Stimulated activated CD4-positive, alpha-beta T cell treated with anti-CD3 and anti-CD28 coated beads, Interleukin-1b, Interleukin-23, amount 100 ng/mL, for 48 hours (primary cell): ENCODE measurements at places on chromosomes 4 and X.

- DNase-seq = no peak
Observed at GRCh38 chrX:23390979-23391378, 56.3 kb downstream of the PTCHD1 start.

DNA sequence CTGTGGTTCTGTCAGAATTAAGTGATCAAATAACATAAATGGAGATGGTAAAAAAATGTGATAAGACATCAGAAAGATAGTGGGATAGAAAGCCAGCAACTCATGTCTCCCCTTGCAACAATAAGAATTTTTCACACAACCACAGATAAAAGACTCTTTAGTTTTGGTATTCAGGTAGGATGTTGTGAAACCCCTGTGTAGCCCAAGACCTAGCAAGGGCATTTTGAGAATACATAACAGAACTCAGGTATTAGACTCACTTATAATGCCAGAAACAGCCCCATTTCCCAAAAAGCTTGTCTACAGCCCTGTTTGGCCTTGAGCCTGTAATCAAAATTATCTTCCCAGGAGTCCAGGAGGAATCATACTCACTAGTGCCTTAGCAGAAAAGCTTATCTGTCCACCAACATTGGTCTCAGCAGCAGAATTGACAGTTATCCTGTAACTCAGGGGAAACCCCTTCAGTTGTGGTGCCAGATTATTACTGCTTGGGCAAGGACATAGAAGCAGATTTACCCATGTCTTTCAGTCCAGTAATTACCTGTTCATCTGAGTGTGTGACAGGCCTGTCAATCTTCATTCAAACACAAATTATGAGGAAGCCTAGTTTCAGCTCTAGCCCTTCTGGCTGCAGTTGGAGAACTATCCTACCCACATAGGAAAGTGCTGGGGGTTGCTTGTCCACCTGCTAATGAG is 41.0 kb upstream of the UGT2B17 start:
- no peak for DNase-seq

GRCh38 chrX:147923605-147924004 is 11.9 kb downstream of the FMR1 start:
- no peak for DNase-seq

- no peak for DNase-seq
Observed at GRCh38 chrX:41086627-41086932, 1.3 kb downstream of the USP9X start.

DNA sequence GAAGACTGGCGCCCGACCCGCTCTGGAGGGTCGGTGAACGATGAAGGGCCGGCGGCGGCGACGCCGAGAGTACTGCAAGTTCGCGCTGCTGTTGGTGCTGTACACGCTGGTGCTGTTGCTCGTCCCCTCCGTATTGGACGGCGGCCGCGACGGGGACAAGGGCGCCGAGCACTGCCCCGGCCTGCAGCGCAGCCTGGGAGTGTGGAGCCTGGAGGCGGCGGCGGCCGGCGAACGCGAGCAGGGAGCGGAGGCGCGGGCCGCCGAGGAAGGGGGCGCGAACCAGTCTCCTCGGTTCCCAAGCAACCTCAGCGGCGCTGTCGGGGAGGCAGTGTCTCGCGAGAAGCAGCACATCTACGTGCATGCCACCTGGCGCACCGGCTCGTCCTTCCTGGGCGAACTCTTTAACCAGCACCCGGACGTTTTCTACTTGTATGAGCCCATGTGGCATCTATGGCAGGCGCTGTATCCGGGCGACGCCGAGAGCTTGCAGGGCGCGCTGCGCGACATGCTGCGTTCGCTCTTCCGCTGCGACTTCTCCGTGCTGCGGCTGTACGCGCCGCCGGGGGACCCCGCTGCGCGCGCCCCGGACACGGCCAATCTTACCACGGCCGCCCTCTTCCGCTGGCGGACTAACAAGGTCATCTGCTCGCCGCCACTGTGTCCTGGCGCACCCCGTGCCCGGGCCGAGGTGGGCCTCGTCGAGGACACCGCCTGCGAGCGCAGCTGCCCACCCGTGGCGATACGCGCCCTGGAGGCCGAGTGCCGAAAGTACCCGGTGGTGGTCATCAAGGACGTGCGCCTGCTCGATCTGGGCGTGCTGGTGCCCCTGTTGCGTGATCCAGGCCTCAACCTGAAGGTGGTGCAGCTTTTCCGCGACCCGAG is 568 bp downstream of the CHST7 start:
- peak; percentile 68 for DNase-seq

GRCh38 chr4:152659806-152660205 is 20.0 kb downstream of the TMEM154 start:
- DNase-seq = no peak
